ENCODE measurements at places on chromosomes 3 and 15.

GRCh38 chr3:61252836-61253235, 1.6 kb upstream of the FHIT start:
- no peak for DNase-seq

- no peak for DNase-seq
Measured at GRCh38 chr3:9786825-9787669, 5.2 kb downstream of the TADA3 start.

DNA sequence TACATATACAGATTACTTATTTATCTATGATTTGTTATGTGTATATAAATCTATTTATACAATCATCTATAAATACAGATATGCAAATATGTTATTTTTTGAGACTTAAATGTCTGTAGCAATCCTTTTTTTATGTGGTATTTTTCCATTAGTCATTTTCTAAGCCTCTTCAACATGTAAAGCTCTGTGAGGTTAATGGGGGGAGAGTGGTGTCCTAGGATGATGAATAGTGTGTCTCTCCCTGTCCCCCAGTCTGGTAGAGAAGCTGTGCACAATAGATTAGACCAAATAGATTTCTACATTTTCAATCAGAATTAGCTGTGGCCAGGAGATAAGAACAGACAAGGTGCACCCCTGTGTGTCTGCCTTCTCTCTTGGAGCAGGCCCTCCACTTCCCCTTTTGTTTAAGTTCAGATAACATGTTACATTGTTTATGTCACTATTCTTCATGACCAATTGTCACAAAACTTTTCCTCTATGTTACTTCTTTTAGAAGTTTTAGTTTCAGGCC, 453.9 kb downstream of the LPP start:
- no peak for DNase-seq

DNA sequence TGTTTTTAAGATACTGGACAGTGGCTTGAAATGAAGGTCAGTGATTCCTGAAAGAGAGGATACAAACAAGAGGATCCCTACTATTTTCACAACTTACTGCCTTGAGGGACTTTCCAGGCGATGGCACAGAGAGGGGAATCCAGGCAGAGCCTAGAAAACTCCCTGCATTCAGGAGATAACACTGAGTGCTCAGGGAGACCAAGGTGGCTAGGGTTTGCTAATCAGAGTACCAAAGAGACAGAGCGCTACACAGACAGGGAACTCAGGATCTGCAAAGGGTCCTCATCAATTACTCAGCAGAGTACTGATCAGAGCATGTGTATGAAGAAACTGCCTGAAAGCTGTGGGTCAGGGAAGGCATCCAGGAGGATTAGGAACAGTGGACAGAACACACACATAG, 11.7 kb upstream of the MRPS22 start:
- no peak for DNase-seq

- no peak for DNase-seq
Measured at GRCh38 chr15:25795712-25796111, 67.4 kb downstream of the ATP10A start.

- no peak for DNase-seq
Measured at GRCh38 chr15:67148196-67148701, 82.8 kb downstream of the SMAD3 start.

GRCh38 chr3:177547711-177548350, 350.5 kb upstream of the TBL1XR1 start:
- DNase-seq = no peak

GRCh38 chr3:5687230-5687629, 499.7 kb downstream of the EDEM1 start:
- DNase-seq = no peak

DNA sequence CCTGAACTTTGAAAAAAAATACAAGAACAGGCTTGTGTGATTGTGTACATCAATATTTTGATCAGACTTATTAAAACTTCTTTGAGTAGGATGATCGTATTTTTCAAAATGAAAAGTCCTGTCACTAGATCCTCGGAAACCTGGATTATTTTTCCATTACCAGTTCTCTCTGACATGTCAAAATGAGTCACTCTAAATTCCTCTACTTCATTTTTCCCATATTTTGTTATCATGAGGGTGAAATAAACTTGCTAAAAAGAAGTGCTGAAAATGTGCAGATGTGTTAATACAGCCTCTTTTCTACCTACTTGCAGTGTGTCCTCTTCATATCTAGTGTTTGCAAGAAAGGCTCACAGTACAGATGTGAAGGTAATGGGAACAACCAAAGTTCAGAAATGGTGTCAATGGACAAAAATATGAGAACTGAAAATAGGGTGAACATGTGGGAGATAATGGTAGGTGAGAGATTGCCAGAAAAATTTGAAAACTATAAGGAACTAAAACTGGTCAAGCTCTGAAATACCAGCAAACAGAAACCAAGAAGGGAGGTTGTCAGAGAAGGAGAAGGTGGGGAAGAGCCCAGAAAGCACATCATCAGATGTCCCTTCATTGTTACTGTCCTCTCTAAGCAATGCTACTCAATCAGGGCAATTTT, 108.2 kb downstream of the EOMES start:
- DNase-seq = no peak

- DNase-seq = peak; percentile 26
Measured at GRCh38 chr3:5188419-5189221, 1.1 kb downstream of the EDEM1 start.

Data from effector CD8-positive, alpha-beta T cell (primary cell).